Suppressor macrophage treated with lipopolysaccharide for 4 hours (primary cell): ENCODE measurements at places on chromosomes 3 and 15.

GRCh38 chr15:92634671-92635201, 20.8 kb downstream of the FAM174B start:
- no peak for DNase-seq

GRCh38 chr3:100006570-100007271, 107.6 kb downstream of the FILIP1L start:
- no peak for DNase-seq

DNA sequence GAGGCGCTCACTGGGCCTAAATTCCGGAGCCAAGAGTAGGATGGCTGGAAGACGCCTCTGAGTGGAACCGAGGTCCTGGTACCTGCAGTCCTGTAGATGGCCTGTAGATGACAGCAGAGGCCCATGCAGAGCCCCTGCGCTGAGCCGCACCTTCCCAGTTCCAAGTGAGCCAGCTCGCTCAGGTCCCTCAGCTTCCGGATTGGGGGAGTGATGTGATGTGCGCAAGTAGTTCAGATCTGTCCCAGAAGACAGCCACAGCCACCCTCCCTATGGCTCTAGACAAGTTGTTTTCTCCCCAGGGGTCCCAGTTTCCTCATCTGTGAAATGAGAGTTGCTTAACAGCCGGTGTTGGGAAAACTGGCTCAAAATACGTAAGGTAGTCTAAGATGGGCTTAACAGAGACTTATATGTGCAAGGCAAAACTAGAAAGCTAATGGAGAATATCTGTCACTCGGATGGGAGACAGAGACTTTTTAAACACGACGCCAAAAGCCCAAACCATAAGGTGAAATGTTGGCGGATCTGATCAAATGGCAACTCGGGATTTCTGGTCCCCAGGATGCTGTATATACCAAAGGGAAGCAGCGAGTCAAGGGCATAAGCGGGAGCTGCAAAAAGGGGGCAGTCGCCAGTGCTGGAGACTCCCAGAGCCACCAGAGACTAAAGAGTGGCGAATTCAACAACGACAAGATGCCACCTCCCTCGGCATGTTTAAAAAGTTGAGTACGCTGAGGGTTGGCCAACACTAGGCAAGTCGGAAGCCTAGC, 765 bp upstream of the MAPKAPK3 start:
- DNase-seq = peak; percentile 86

- peak; percentile 91 for DNase-seq
These were observed 16.5 kb downstream of the HPS3 start for GRCh38 chr3:149145974-149146373.

DNA sequence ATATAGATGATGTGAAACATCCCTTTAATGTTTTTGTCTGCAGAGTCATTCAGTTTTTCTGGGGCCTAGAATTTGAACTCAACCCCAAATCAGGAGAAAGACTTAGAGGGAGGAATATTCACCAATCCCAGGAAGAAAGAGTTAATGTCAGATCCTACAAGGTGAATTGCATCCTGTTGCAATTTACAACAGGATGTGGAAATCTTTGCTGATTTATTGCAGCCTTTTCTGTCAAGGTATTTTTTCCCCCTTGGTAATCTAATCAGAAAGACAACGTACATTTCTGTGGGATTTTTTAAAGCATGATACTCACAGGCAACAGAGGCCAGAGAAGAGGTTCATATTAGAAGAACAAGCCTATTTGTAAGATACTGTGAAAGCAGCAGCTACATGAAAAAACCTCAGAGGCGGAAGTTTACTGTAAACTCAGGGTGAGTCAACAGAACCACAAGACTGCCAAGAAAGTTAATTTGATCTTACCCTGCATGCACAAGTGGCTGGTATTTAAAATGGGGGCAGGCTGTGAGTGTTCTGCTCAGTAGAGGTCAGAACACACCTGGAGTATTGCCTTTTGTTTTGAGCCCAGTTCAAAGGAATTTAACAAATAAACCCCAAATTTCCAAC, 531.9 kb downstream of the AGBL1 start:
- no peak for DNase-seq

GRCh38 chr15:39513936-39514335, 66.9 kb upstream of the THBS1 start:
- no peak for DNase-seq

GRCh38 chr3:134796281-134797056, 1.4 kb downstream of the EPHB1 start:
- DNase-seq = no peak

GRCh38 chr3:189710620-189711402, 79.6 kb downstream of the TP63 start:
- peak; percentile 42 for DNase-seq

DNA sequence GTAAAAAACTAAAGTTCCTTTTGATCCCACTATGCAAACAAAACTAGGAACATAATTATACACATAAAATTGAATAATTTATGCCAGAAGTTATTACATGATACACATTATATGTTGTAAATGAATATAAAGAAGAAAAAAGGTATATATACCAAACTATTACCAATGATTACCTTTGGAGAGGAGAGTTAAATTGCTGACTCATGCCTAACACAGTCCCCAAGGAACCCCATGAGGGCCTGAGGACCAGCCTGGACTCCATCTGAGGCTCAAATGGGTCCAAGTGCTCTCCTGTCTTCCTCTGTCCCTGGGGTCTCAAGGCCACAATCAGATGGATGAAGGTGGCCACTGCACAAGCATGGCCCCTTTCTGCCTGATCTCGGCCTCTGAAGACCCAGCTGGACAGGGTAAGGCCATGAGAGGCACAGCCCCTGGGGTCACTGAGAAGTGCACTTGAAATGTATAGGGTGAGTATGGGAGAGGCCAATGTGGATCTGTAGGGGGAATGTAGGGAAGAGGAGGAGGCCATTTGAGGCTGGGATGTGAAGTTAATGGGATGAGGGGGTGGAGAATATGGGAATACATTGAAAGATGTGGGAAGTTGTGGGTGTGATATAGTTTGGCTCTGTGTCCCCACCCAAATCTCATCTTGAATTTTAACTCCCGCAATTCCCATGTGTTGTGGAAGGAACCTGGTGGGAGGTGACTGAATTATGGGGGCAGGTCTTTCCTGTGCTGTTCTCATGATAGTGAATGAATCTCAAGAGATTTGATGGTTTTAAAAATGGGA, 1.1 kb upstream of the IQCF1 start:
- no peak for DNase-seq

DNA sequence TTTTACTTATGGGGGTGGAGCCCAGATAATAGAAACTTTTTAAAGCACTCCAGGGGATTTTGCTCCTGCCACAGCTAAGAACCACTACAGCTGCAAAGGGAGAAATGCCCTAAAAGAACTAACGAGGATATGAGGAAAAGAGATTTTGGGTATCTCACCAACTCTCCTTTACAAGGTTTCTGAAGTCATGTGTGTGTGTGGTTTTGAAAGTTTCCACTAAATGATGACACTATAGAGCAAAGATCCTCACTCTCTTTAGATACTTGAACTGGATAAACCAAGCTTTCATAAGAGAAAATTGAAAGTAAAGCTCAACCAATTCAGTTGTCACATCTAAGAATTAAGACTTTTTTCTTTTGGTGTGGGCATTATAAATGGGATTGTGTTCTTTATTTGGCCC, 455.3 kb upstream of the ALCAM start:
- DNase-seq = no peak

GRCh38 chr15:64855205-64855975, 13.7 kb downstream of the PLEKHO2 start:
- no peak for DNase-seq

DNA sequence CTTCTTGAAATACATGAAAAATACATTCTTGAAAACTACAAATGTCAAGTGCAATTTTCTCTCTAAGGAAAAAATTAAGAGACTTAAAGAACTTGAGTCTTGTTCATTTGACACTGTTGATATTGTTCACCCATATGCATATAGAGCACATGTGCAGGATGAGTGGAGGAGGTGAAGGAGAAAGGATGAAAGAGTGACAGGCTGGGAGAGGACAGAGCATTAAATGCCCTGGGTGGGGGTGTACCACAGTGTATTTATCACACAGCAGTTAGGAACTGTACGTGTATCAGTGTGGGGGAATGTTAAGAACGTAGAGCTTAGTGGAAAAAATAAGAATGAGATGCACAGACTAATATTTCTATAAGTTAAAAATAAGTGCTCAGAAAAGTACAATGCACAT, 45.7 kb downstream of the CTDSPL start:
- DNase-seq = no peak

DNA sequence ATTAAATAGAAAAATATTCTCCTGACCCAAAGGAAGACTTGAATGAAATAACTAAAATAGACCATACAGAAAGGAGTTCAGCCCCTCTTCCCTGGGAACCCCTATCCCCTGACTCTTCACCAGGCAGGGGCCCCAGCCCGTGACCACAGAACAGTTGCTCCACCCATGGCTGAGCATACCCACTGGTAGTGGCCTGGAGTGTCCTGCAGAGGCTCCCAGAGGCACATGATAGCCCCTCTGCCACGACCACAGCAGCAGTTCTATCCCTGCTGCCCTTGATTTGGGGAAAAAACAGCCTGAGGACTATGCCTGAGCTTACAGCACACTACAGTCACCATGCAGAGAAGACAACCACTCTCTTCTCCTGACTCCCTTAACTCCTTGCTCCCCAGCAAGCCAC, 31.8 kb downstream of the TTC14 start:
- DNase-seq = no peak

DNA sequence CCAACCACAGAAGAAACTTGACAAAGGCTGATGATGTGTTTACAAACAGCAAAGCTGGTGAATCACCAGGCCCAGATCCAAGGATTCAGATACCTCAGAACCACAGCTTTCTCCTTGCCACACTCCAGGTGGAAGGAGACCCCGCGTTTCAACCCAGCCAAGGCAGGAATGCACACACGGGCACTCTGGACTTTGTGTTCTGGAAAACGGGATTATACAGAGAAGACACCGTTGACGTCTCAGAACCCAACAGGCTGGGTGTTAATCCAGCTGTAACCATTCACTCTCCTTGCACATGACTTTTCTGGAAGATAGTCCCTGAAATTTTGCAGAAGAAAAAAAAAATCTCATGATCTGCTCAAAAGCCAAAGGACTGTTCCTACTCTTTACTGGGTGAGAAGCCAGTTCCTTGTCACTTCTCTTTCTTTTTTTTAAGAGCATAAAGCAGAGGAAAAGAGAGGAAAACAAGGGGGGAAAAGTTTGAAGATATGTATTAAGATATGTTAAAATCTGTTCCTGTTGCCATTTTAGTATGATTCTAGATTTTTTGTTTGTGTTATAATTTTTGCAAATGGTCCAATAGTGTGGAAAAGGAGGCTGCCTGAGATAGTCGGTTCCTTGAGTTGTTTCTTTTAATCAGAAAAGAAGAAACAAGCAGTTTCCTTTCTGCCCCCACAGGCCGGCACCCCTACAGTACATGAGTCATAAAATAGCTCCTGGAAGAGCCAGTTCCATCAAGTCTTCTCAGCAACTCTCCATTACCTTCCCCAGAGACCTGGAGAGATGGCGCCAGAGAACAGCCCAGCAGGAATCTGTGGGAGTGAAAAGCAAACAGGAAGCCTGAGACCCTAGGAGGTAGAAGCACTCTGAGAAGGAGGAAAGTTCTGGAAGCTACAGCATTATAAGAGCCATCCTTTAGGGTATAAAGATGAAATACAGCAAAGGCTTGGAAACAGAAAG, 73.1 kb downstream of the RORA start:
- no peak for DNase-seq

DNA sequence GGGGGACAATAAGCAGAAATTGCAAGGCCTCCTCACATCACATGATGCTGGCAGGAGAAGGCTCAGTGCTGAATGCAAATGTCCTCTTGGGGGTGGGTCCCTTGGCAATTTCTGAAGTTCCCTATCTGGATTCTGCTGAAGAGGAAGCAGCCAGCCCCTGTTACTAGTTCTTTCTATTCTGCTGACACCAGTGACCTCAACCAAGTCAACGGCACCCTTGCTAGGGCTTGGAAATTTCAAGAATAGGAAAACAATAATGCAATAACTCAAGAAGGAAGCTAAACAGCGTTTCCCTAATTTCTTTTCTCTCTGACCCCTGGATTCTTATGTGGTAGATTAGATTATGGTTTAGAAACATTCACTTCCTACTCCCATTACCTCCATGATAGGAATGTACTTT, 46.2 kb upstream of the FOXP1 start:
- peak; percentile 81 for DNase-seq

DNA sequence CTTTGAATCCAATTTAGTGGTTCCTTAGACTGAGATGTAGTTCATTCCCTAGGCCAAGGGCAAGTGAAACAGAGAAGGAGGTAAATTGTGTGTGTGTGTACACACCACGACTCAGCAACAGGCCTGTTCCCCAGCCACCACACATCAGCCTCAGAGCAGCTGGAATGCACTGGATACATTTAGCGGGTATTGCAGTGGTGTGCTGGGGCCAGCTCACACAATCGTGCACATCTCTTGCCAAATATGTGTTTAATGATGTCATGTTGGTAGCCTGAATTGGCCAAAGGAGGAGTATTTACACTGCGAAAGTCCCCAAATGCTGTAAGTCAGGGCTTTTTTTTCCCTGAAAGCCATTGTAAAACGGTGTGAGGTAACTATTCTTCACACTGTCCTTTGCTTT, 82.3 kb downstream of the RBPMS2 start:
- peak; percentile 94 for DNase-seq

GRCh38 chr3:29597376-29598008, 316.6 kb downstream of the RBMS3 start:
- DNase-seq = no peak

- no peak for DNase-seq
These were observed 54.0 kb downstream of the DPH6 start for GRCh38 chr15:35491999-35492398.

GRCh38 chr3:13709706-13710105, 160.8 kb downstream of the FBLN2 start:
- no peak for DNase-seq

DNA sequence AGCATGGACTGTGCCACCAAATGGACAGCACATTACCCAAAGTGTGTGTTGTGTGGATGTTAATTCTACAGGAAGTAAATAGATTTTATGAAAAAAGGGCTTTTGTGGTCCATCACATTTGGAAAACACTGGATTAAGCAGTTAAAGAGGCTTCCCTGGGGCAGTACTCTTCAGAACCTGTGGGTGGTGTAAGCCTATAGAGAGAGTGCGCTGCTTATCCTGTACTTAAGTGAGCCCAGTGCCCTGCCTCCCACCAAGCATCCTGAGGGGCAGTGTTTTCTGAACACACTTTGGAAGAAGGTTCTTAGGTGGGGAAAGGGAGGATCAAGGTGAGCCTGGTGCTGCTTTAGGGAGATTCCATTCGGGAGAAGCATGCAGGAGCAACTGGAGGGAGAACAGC, 10.9 kb downstream of the TTLL3 start:
- no peak for DNase-seq
